Neural progenitor cell (in vitro differentiated cells): ENCODE measurements at places on chromosomes 5 and 9.

- peak; percentile 67 for DNase-seq
Observed at GRCh38 chr9:101705135-101705661, 33.2 kb downstream of the GRIN3A start.

- DNase-seq: no peak
Observed at GRCh38 chr5:150630461-150631325, 9.8 kb upstream of the SYNPO start.

- DNase-seq: no peak
Observed at GRCh38 chr9:4086119-4087090, 213.5 kb downstream of the GLIS3 start.

GRCh38 chr5:115895821-115896220, 54.1 kb downstream of the AP3S1 start:
- DNase-seq: no peak

DNA sequence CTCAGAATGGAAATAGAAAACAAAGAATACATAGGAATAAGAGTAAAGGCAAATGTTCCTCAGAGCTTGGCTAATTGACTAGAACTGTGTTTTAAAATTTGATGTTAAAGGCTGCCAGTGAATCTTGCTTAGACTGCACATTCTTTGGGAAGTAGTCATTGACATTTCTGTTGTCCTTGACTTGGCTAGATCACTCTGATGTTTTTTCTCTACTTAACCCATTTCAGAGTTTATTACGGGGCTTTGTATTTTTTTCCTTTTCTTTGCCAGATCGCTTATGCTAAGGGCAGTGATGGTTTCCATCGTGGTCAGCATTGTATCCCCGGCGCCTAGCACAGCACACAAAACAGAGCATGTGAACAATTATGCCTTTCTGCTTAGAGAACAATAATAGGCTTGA, 1126.7 kb upstream of the CDH9 start:
- no peak for DNase-seq

DNA sequence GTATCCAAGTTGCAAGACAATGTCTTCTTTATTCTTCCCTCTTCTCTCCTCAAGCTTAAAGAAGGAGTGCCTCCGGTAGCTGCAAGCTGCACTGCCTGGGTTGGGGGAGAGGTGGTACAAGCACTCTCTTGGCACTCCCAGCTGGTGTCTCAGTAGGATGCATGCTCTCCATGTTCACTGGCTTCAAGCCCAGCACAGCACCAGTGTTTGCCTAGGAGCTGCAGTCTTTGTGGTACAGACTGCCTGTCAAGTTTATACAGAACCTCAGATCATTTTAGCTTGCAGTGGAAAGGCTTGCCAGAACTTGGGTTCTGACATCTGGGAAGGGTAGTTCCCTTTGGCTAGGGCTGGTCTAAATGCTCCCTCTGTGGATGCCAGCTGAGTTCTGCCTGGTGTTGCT, 505.6 kb downstream of the MAN2A1 start:
- DNase-seq: no peak

DNA sequence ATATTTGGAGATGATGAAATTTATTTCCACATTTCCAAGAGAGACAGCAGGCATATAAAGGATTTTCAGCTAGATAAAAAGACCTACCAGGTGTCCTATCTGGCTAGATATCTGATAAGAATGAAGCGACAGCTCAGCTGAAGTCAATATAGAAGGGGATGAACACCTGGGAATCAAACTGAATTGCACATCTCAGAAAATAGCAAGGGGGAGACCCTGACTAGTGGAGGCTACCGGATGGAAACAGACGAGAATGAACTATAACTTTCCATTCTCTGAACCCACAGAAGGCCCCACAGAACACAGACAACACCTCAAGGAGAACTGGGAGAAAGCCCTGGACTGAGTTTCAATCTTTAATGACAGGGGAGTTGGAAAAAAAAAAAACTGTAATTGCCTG, 51.1 kb downstream of the CPLANE1 start:
- DNase-seq: no peak

DNA sequence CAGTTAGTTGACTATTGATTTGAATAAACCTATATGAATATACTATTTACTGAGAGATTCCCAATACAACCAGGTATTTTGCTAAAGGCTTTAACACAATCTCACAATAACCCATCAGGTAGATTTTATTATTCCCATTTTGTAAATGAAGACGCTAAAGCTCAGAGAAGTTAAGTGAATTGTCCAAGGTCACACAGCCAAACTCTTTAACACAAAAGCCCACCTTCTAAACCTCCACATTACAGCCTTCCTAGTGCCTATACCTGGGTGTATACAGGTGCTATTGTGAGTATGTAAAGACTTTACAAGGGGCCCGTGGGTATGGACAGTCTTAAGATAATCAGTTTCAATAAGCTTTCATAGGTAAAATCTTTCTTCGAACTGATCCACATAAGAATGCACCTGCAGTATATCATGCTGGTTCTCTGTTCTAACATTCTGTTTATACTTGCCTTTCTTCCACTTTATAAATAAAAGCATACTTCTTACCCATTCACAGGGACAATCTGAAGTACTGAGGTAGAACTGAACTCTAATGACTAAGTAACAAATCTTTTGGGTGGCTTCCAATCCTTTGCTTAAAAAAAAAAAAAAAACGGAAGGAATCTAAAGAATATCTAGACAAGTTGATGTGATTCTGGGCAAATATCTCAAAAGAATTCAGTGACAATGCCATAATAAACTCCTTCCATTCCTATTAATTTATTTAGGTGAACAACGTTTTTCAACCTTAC, 59.1 kb downstream of the PJA2 start:
- no peak for DNase-seq

DNA sequence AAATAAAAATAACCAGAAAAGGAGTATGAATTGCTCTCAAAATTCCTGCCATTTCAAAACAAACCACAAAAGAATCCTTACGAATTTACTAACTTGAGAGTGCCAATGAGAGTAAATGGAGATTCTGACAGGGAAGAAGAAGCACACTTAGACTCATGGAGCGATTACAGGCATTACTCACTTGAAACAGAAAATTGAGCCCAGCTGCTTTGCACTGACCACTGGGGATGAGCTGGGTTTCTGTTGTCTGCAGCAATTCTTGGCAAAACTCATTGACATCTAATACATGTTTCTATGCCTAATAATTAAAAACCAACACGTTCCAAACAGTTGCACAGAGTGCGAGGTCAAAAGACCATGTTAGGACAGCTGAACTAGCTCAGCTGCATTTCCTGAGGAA, 731.6 kb downstream of the DNAH5 start:
- no peak for DNase-seq

DNA sequence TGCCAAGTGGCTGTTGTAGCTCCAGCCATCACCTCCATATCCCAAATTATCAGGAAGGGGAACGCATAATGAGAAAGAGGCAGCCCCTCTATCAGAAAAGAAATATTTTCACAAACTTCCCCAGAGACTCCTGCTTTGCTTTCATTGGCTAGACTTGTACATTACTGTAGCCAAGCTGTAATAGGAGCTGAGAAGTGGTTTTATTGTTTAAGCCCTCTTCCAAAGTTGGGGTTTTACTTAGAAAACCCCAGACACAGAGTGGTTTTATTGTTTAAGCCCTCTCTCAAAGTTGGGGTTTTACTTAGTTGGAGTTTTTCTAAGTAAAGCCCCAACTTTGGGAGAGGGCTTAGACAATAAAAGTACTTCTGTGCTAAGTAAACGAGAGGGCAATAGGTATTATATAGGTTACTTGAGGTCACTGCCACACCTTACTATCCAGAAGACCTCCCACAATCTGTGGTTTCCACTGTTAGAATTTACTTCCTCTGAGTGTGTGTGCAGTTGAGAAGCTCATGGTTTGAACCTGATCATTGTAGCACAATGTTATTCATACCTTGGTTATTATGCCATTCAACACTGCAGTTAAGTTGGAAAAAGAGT, 215.7 kb upstream of the OTULINL start:
- no peak for DNase-seq

GRCh38 chr5:178230879-178231538, 1.6 kb downstream of the PHYKPL start:
- DNase-seq: no peak

DNA sequence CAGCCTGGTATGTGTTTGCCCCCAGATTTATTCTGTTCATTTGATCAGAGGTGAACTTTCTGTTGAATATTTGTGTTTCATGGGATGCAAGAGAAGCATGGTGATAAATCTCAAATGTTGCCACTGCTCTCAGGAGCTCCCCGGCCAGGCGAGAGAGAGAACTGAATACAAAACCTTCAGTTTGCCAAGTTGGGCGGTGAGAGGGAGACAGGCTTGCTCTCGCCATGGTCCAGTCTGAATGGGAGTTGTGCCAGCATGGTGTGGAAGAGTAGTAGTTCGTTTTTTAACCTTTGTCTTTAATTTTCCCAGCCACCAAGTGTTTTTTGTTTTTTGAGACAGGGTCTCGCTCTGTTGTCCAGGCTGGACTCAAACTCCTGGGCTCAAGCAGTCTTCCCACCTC, 2.7 kb downstream of the NTMT1 start:
- DNase-seq: no peak

- no peak for DNase-seq
Observed at GRCh38 chr5:6029811-6030271, 348.5 kb downstream of the MED10 start.

DNA sequence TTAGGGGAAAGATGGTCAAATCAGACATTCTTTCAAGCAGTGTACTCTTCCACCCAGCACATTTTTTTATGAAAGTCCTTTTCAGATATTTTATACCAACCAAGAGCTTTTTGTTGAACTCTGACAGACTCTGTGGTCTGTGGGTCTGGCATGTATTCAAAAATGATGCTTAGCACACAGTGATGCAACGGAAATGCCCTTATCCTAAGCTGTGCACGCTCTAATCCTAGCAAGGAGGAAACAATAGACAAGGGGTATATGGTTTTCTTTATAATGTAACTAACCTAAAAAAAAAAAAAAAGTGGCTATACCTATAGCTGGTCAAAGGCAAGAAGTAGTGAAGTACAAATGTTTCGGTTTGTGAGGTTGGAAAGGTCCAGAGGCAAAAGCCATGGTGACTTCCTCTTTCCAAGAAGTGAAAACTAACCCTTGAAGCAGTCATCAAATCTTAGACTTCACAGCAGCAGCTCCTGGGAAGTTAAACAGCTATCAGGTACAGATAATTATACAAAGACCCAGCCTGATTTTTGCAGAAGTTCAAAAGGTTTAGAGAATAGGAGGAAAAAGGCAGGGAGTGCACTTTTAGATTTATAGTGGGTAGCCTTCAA, 82.5 kb downstream of the SEMA6A start:
- DNase-seq: no peak

- DNase-seq: no peak
Observed at GRCh38 chr9:136049491-136050265, 45.4 kb downstream of the NACC2 start.

- no peak for DNase-seq
Observed at GRCh38 chr5:60512117-60512516, 187.8 kb downstream of the DEPDC1B start.

GRCh38 chr5:176692326-176692725, 45.0 kb downstream of the TSPAN17 start:
- no peak for DNase-seq

- no peak for DNase-seq
Observed at GRCh38 chr9:126894052-126894603, 20.5 kb upstream of the RALGPS1 start.

DNA sequence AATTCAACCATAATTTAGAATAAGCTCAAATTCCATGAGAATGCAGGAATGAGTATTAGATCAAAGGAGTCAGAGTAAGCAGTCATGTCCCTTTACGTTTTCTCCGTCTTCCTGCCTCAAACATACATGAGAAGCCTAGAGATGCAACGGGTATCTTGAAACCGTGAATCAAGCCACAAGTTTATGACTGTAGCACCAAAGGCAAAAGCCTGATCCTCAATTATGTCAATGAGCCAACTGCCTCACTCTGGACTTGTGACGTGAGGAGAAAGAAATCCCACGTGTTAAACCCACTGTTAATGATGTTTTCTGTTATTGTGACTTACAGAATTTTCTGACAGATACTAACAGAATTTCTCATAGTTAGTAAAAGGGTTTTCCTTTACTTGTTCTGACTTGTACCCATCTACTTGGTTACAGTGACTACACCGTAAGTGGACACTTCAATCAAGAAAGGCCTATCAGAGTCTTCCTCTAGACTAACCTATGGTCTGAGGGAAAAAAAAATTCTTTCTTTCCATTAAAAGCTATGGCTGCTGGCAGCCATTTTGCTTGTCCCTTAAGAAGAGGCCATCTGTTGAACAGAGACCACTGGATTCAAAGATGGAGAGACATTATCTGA, 35.3 kb upstream of the HK3 start:
- DNase-seq: no peak

DNA sequence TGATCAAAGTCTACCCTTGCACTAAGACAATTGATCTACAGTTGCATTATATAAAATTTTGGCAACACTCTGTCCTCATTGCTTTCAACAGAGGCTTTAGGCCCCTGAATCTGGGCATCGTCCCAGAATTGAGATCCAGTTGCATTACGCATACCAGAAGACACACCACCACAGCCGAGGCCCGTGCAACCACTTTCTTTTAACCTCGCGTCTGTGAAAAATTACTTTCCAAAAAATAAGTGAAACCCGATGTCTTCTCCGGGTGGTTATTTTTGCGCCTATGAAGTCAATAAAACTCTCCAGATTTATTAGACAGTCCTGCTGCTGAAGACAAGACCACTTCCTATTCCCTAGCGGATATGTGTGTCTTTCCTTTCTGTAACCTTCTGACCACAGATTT, 52.1 kb upstream of the NFIB start:
- DNase-seq: no peak

- DNase-seq: no peak
Observed at GRCh38 chr5:16144416-16144815, 35.2 kb downstream of the MARCHF11 start.

DNA sequence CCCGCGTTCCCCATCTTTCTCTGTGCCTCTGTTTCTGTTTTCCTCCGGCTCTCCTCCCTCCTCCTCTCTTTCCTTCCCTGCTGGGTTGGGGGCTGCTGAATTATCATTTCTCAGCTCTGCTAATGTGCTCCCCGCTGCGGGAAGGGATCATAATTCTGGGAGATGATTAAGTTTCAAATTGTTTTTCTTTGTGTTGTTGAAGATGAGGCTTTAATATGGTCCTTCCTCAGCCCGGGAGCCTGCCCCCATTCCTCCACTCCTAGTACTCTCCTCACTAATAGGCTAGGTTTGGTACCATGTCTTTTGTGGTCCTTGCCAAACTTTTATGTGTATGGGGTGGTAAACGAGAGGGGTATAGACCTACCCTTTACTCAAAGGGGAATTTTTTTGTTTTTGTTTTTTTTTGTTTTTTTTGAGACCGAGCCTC, 5.7 kb upstream of the PCDH1 start:
- DNase-seq: no peak
